ENCODE measurements at places on chromosomes 5 and 9.

DNA sequence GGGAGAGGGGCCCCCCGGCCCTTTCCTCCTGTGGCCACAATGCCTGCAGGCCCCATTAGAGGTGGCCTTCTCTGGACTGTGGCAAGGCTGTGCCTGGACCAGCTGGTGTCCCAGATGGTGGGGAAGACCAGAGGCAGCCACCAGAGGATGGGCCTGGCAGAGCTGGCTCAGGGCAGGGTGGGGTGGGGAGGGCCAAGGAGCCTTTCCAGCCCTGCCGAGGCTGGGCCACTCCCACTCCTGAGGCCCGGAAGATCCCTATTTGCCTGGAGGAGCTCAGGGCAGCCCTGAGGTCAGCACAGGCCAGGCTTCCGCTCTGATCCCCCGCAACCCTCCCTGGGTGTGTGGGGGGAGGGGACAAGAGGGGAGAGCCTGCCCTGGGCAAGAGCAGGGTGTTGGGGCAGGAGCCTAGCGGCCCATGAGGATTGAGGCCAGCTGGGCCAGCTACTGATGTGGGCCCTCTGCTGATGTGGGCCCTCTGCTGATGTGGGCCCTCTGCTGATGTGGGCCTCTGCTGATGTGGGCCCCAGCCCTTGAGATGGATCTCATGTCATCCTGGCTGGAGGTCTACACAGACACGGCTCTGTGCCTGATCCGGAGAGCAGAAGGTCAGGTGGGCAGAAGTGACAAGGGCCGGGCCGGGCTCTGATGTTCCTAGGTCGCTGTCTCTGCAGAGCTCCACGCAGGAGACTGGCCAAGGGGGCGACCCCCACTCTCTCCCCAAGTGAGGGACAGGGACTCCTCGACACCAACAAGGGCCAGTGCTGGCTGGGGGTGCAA, 6.0 kb downstream of the MRPS2 start:
- DNase-seq, result no peak

- DNase-seq, result no peak
These were observed 56.6 kb downstream of the NDUFS4 start for GRCh38 chr5:53616939-53617549.

GRCh38 chr9:98852961-98853360, 45.5 kb downstream of the GALNT12 start:
- DNase-seq, result no peak

- no peak for DNase-seq
These were observed 365.0 kb upstream of the SEMA6A start for GRCh38 chr5:116939641-116940040.

DNA sequence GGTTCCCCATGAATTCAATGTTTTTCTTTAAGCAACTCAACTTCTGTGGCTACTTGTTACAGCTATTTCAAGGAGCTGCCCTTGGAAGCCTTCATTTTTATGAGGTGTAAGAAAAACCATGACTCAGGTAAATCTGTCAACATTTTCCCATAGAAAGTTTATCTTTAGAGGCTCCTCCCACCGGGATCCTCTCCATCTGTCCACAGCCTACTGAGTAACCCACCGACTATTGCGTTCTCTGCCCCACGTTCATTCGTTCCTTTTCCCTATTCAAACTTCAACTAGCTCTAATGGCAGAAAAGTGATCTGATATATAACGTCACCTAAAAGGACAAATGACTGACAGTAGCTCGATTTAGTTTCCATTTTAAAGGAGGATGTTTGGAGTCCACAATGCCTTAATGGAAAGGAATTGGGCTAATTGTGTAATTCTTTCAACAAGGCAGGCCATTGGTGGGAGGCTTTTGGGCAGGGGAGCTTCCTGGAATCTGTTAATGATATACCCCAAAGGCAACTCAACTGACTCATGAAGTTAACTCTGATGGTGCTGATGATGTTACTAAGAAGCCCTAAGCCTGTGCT, 29.3 kb upstream of the NR3C1 start:
- no peak for DNase-seq

- no peak for DNase-seq
These were observed 7.8 kb upstream of the RUSC2 start for GRCh38 chr9:35482071-35482470.

GRCh38 chr9:92151691-92152393, 36.6 kb upstream of the SPTLC1 start:
- DNase-seq, result no peak

DNA sequence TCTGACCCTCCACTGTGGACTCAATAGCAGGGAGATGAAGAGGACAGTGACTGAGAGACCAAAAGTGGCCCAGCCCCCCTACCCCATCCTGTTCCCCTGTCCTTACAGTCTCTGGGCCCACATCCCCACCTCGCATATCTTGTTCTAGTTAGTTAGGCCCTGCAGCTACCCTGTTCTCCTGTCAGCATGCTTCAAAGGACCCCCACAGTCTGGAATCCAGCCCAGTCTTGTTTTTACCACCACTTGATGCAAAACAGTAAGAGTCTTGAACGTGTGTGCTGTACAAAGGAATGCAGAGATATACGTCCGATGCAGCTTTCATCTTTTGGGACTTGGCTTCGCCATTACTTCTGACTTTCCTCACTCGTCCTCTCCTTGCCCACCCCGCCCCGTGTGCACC, 12.2 kb upstream of the POMT1 start:
- DNase-seq, result no peak

GRCh38 chr5:115433918-115434317, 110.7 kb downstream of the FEM1C start:
- no peak for DNase-seq

- no peak for DNase-seq
These were observed 102.1 kb upstream of the CEP78 start for GRCh38 chr9:78133751-78134150.

Measured in frontal cortex (tissue), 4 donors.